DMS153 (cell line): ENCODE measurements at places on chromosomes 6 and 20.

GRCh38 chr6:168263351-168263905, 56.1 kb downstream of the DACT2 start:
- no peak for DNase-seq

- DNase-seq, result peak; percentile 85
Measured at GRCh38 chr6:33628401-33628964, 7.4 kb downstream of the ITPR3 start.

GRCh38 chr6:134512981-134513391, 195.1 kb upstream of the SGK1 start:
- DNase-seq, result no peak

DNA sequence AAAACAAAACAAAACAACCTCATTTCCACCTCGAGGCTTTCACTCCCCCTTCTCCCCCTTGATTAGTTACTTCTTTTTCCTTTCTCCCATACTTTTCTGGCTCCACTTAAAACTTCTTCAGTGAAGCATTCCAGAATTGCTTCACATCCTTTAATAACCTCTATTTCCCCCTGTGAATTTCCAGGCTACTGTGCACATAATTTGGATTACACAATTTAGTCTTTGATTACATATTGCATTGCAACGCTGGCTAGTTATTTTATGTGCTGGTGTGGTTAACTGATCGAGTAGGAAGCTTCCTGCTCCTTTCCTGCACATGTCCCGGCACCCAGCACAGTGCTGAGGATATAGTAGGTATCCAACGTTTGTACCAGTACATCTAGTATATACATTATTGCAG, 28.1 kb upstream of the EEF1E1 start:
- DNase-seq, result no peak

DNA sequence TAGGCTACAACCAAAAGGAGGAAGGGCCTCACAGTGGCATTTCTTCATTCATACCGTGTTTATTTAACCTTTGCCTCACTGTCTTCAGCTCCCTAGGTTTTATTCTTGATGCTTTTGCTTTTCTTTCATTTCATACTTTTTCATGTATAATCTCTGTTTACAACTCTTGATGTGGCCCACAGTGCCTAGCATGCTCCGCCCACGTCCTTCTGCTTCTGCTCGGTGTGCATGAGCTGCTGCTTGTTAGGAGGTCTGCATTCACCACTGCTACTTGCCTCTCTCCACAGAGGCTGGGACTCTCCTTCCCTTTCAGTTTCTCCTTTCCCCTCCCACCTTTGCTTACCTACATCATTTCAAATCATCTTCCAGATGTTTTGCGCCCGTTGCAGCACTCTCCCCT, 147.6 kb downstream of the EYA4 start:
- no peak for DNase-seq

- no peak for DNase-seq
Measured at GRCh38 chr20:61686051-61686936, 379.4 kb downstream of the TAF4 start.

DNA sequence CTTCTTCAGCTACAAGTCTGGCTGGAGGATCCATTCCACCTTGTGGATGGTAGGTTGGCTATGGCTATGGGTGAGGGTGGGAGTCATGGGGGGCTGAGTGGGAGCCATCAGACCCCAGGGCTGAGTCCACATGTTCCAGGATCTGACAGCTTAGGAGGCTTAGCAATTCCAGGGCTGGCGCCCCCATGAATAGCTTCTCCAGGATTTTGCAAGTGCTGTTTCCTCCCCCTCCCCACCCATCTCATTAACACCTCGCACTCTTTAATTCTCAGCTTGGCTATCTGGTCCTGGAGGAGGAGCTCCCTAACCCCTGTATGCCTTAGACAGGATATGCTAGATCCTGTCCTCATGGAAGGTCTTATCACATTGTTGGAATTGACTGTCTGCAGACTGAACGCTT, 39.0 kb upstream of the ANGPT4 start:
- no peak for DNase-seq

- no peak for DNase-seq
Measured at GRCh38 chr6:78465059-78465634, 402.2 kb upstream of the IRAK1BP1 start.

- no peak for DNase-seq
Measured at GRCh38 chr20:24337069-24337468, 132.4 kb upstream of the SYNDIG1 start.
